Amygdala (tissue), 56 donors: ENCODE measurements at places on chromosomes 1 and 21.

DNA sequence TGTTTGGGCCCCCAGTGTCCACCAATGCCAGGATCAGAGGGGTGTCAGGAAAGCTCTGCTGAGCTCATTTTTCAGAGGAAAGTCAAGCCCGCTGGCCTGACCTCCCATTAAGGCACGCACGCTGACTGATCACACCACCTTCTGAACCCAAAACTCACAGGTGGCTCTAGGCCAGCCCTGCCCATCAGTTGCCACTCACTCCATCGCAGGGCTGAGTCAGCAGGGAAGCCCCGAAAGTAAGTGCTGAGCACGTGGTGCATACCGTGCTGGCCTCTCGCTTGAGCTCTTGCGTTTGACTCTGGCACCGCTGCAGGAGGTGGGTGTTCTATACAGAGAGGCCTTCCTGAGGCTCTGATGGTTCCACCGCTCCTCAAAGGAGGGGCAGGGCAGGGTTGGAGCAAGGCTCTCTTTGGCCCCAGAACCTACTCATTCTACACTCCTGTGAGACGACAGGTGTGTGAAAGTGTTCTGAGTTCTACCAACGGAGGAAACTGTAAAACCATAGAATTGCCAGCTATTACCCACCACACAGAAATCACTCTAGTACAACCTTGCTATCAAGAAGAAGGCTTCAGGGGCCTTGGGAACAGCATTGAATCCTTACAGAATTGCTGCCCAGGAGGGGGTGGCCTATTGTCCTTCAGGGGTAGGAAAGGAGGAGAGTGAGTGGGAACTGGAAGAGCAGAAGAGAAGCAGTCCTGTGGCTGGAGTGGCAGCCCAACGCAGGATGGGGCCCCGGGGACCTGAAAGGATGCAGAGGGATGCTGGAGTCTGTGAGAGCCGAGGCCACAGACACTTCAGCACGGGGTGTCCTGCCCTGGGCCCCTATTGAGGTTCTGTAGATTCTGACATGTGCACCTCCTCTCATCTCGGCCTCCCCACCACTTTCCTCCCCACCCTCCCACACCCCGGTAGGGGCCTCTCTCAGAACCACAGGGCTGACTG is 214.7 kb upstream of the EDN2 start:
- DNase-seq: no peak

GRCh38 chr1:229102741-229103391 is 168.0 kb upstream of the RAB4A start:
- DNase-seq: no peak

DNA sequence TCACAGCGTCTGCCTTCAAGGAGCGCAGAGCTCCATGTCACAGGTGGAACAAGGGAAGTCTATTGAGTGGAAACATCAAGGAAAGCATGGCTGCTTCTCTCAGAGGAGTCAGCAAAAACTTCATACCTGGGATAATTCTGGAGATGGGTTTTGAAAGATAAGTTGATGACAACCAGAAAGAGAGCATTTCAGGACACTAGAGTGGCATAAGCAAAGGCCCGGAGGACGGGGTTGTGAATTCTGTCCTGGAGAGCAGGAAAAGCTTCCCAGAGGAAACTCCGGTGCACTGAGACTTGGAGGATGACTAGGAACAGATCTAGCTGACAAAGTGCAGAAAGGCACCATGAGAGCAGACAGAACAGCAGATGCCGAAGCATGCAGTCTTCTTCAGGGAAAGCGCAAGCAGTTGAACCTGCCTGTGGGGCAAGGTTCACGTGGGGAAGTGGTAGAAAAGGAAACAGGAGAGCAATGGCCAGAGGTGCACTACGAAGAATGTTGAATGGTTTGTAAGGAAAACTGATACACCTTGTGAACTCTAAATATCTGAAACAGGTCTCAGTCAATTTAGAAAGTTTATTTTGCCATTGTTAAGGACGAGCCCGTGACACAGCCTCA is 222.9 kb downstream of the PLPP3 start:
- no peak for DNase-seq

- DNase-seq: no peak
Observed at GRCh38 chr1:12502336-12503109, 115.5 kb downstream of the DHRS3 start.

GRCh38 chr1:211485480-211485857 is 6.5 kb downstream of the RD3 start:
- DNase-seq: no peak

- DNase-seq: no peak
Observed at GRCh38 chr1:119314001-119314796, 54.4 kb upstream of the HAO2 start.

GRCh38 chr1:111856411-111857185 is 100.9 kb downstream of the DDX20 start:
- DNase-seq: no peak
